WTC11 (cell line): ENCODE measurements at places on chromosomes 2 and 18. TPM values are rescaled to one million over a fixed set of nuclear protein-coding genes. Genes with fewer than 3 reads are reported as not detected.

Gene LBX2
- total RNA-seq, result 1.0 to 1.8 TPM (median 1.8 TPM) in 3 replicates

Gene KYNU
- 0.18 to 0.85 TPM (median 0.21 TPM) in 3 replicates for total RNA-seq

Gene IL1B
- not detected in 3 replicates for total RNA-seq

Gene TNFRSF11A
- total RNA-seq, result 3.9 to 4.9 TPM (median 4.7 TPM) in 3 replicates

Gene IL1R1
- total RNA-seq, result 0.37 to 0.78 TPM (median 0.55 TPM) in 3 replicates

Gene PDE1A
- total RNA-seq, result 0.25 TPM in 1 of 3 replicates, not detected in the others

DNA sequence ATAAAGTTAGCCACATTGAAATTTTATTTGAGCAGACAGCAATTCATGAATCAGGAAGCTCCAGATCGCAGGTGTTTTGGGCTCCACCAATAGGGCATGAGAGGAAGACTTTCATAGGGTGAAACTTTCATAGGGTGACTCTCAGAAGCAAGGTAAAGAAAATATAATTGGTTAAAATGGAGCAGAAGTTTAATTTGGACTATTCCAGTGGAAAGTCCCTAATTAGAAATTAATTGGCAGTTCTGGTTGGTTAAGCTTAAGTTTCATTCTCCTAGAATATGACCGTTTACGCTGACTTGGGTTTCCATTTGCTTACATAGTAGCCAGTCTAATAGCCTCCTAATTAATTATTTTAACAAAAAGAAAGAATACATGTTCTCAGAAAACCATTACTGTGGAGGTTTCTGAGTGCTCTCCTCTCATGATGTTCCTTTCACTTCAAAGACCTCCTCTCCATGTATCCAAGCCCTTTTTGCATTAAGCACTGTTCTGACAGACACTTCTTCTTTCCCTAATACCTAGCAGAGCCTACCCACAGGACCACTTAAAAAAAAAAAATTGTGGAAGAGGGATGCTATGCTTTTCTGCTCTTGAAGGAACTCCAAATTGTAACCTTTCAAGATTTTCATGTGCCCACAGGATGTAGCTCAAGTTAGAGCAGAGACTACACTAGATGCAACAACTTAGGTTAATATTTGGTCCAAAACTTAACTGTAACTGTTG is 99.1 kb downstream of the MREG start:
- no peak overlapping the region for H3K4me3 ChIP-seq
- H3K36me3 ChIP-seq, result peaks cover 24% of the 10 kb centered on the region
- no peaks in the 10 kb centered on the region; the same call in 1 of the 2 replicates for H3K27me3 ChIP-seq
- no peak overlapping the region for H3K27ac ChIP-seq
- H3K4me1 ChIP-seq, result peaks cover 35% of the 10 kb centered on the region

Gene ALKAL2
- 3.5 to 5.2 TPM (median 4.3 TPM) in 3 replicates for total RNA-seq

DNA sequence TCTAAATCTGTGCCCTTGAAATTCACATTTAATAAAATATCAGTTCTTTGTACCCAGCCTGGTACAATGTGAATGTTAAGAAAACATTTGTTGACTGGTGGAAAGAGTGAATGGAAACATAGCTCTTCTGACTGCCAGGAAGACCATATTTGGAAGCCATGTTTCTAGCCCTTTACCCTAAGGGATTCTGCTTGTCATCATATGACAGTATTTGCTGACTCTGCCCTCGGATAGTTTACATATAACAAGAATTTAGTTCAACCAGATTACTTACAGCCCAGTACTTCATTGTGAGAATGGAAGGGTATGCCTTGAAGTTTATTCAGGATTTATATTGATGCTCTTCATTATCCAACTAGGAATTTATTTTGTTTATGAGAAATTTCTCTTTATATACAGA is 13.8 kb upstream of the KCNS3 start:
- H3K36me3 ChIP-seq, result no peaks in the 10 kb centered on the region
- no peaks in the 10 kb centered on the region for H3K4me1 ChIP-seq
- no peaks in the 10 kb centered on the region; the same call in 1 of the 2 replicates for H3K27me3 ChIP-seq
- DNase-seq, result no peak

DNA sequence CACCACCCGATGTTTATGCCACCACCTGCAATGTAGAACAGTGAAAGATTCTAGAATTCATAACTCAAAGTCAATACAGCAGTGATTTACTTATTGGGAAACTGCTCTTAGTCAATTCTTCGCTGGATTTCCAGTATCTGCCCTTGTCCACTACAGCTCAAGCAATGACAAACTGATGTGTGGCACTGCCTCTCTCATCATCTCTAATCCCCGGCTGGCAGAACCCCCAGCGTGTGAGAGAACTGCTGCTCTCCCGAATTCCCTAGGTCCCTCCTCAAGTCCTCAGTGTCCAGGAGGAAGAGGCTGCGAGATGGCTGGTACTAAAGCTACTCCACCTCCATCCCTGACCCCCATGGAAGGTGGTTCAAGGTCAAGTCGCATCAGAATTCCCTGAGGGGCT is 1.6 kb downstream of the TXNL4A start:
- H3K36me3 ChIP-seq, result peaks cover 20% of the 10 kb centered on the region
- no peak for DNase-seq
- H3K27ac ChIP-seq, result peak overlapping the region; percentile 67

DNA sequence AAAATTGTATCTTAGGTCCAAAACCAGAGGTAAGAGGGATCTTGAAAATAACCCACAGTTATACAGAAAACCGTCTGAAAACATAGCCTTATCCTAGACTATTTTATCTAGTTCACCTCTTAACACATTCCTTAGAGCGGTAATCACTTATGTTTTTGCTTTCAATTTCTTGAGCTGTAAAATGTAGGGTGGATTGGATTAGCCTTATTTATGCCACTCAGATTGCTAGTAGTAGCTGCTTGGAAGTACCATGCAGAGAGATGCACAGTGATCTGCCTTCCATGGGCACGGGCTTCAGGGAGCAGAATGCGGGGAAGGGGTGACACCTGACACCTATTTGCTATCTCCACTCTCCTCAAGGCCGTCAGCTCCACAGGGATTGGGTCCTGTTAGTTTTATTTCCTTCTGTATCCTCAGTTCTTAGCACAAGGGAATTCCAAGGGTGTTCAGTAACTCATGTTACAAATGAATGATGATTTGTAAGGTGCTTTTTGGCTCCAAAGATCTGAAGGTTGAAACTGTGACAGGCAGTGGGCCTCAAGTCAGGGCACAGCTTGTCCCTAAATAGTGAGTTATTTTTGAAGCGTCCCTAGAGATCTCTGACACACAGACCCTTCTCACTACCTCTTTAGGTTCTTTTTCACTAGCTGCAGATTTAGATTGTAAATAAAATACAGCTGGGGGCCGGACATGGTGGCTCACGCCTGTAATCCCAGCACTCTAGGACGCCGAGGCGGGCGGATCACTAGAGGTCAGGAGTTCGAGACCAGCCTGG is 64.0 kb upstream of the PMAIP1 start:
- no peaks in the 10 kb centered on the region for H3K36me3 ChIP-seq
- H3K27ac ChIP-seq, result peak overlapping the region; percentile 94
- peak overlapping the region; percentile 32; the same call in 1 of the 2 replicates for H3K4me3 ChIP-seq
- DNase-seq, result peak; percentile 49
- H3K27me3 ChIP-seq, result no peaks in the 10 kb centered on the region; the same call in 1 of the 2 replicates

Gene GAREM1
- total RNA-seq, result 7.0 to 7.7 TPM (median 7.4 TPM) in 3 replicates

DNA sequence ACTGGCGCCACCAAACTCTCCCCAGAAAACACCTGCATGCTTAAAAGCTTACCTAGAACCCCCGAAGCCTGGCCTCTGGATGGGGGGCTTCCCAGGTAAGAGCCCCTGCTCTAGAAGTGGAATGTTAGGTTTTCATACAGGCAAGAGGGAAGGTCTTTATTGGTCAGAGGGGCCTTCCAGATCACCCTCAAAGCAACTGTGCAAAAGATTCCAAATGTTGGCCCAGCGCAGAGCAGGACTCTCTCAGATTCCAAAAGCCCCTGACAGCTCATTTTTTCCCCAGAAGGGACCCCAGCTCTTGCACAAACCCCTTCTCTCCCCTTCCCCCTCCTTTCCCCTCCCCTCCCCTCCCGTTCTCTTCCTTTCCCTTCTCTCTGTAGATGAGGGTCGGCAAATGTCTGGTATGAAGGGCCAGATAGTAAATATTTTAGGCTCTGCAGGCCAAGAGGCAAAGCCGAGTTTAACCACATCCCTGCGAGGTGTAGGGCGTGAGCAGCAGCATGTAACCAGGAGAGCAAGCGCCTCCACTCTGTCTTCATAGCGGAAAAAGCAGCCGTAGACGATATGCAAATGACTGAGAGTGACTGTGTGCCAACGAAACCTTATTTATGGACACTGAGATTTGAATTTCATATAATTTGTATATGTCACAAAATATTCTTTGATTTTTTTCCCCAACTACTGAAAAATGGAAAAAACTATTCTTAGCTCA is 116.9 kb downstream of the SMAD7 start:
- H3K27me3 ChIP-seq, result no peaks in the 10 kb centered on the region
- DNase-seq, result peak; percentile 7
- H3K36me3 ChIP-seq, result no peaks in the 10 kb centered on the region
- H3K27ac ChIP-seq, result no peak overlapping the region

DNA sequence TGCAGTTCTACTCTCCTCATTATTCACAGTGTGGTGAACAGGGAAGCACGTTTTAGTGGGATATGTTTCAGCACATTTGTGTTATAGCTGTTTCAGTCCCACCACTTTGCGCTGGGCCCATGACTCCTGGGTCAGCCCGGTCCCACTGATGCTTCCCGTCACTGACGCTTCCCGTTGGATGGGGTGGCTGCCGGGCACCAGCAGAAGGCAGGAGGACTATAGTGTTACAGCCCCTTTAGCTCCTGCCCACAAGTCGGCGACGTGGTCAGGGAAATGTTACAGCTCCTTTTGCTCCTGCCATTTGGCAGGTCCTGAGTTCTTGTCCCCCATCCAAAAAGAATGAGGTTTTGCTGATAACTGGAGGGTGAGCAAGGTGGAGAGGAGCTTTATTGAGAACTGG is 732.2 kb downstream of the NR4A2 start:
- H3K4me3 ChIP-seq, result no peak overlapping the region
- no peak for DNase-seq
- H3K27me3 ChIP-seq, result no peaks in the 10 kb centered on the region
- H3K4me1 ChIP-seq, result no peaks in the 10 kb centered on the region
- no peaks in the 10 kb centered on the region for H3K36me3 ChIP-seq

Gene FBXO36
- total RNA-seq, result 4.0 to 5.3 TPM (median 4.6 TPM) in 3 replicates

DNA sequence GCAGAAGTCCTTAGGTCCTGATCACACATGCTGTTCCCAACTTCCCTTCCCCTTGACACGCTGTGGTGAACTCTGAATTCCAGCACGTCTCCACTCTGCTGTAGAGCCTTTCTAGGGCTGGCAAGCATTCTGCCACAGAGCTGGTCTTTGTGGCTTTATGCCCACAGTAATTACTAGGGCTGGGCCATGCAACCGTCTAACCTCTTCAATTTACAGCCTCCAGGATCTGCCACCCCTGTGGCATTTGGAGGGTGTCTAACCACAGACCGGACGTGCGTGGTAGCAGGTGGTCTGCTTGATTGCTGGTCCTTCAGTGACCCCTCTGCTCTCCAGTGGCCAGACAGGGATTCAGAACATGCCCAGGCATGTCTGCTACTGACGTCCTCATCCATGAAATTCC is 43.1 kb upstream of the TGFA start:
- no peak overlapping the region for H3K4me3 ChIP-seq
- H3K4me1 ChIP-seq, result peaks cover 13% of the 10 kb centered on the region
- peaks cover 8% of the 10 kb centered on the region for H3K27me3 ChIP-seq
- DNase-seq, result no peak

DNA sequence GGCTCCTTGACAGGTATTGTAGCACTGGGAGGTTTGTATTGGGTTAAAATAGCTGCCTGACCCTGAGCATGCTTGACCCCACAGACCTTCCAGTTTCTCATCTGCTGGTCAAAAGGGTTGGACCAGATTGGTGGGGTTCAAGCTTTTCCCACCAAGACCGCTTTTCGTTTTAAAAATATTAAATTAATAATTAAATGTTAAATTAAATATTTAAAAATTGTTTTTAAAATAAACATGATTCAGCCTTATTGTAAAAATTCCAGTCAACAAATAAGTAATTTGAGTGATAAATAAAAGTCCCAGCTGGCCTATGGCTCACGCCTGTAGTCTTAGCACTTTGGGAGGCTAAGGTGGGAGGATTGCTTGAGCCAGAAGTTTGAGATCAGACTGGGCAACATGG is 36.6 kb upstream of the MCFD2 start:
- no peak overlapping the region for H3K27ac ChIP-seq
- no peaks in the 10 kb centered on the region for H3K27me3 ChIP-seq
- peaks cover 17% of the 10 kb centered on the region for H3K36me3 ChIP-seq
- peaks cover 16% of the 10 kb centered on the region for H3K4me1 ChIP-seq

GRCh38 chr2:168667156-168667555 is 135.3 kb upstream of the NOSTRIN start:
- H3K27ac ChIP-seq, result no peak overlapping the region
- no peaks in the 10 kb centered on the region for H3K36me3 ChIP-seq
- H3K27me3 ChIP-seq, result no peaks in the 10 kb centered on the region
- no peak for DNase-seq

Gene ARPC2
- total RNA-seq, result 169 to 184 TPM (median 173 TPM) in 3 replicates

DNA sequence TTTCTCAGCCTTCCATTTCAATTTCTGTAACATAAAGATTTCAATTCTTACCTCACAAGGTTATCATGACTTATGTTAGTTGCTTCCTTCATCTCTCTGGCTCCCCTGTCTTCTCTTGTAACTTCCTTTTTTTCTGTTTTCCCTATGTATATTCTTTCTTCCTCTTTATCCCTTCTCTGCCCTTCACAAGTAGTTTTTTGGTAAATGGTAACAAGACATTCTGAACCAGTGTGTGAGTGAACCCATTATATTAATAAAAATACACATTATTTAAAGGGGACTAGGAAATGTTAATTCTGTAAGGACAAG is 8.4 kb downstream of the ACSL3 start:
- no peak for DNase-seq
- H3K4me3 ChIP-seq, result no peak overlapping the region
- no peaks in the 10 kb centered on the region for H3K36me3 ChIP-seq
- no peaks in the 10 kb centered on the region for H3K27me3 ChIP-seq
- H3K4me1 ChIP-seq, result peaks cover 19% of the 10 kb centered on the region

Gene GPR55
- not detected in 3 replicates for total RNA-seq

- H3K27ac ChIP-seq, result no peak overlapping the region
- no peaks in the 10 kb centered on the region for H3K27me3 ChIP-seq
- peaks cover 9% of the 10 kb centered on the region for H3K4me1 ChIP-seq
- H3K4me3 ChIP-seq, result no peak overlapping the region
- no peak for DNase-seq
- H3K36me3 ChIP-seq, result no peaks in the 10 kb centered on the region
Measured at GRCh38 chr2:45688479-45689298, 37.2 kb downstream of the PRKCE start.

Gene IHH
- 0.11 TPM in 1 of 3 replicates, not detected in the others for total RNA-seq

- H3K4me3 ChIP-seq, result no peak overlapping the region
- H3K27me3 ChIP-seq, result no peaks in the 10 kb centered on the region
- no peaks in the 10 kb centered on the region for H3K36me3 ChIP-seq
- no peak overlapping the region for H3K27ac ChIP-seq
- no peak for DNase-seq
Measured at GRCh38 chr2:2646433-2647051, 315.5 kb upstream of the MYT1L start.
